Astrocyte of the spinal cord (primary cell): ENCODE measurements at places on chromosomes 6 and 20.
A peak's percentile ranks its signal among the peaks of the same experiment; 100 is the strongest.

DNA sequence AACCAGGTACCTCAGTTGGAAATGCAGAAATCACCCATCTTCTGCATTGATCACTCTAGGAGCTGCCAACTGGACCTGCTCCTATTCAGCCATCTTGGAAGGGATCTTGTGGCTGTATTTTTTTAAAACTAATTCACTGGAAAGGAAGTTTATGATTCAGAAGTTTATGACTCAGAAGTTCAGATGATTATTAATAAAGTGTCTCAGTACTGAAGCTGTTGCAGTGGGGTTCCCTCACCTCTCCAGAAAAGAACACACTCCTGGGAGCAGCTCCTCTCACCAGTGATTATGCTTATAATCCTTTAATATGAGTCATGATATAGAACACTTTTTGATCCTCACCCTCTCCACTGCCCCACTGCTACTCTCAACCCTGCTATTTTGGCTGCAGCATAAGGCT, 291.2 kb upstream of the HS3ST5 start:
- DNase-seq: no peak

- DNase-seq: no peak
Observed at GRCh38 chr6:16711546-16712254, 49.6 kb downstream of the ATXN1 start.

DNA sequence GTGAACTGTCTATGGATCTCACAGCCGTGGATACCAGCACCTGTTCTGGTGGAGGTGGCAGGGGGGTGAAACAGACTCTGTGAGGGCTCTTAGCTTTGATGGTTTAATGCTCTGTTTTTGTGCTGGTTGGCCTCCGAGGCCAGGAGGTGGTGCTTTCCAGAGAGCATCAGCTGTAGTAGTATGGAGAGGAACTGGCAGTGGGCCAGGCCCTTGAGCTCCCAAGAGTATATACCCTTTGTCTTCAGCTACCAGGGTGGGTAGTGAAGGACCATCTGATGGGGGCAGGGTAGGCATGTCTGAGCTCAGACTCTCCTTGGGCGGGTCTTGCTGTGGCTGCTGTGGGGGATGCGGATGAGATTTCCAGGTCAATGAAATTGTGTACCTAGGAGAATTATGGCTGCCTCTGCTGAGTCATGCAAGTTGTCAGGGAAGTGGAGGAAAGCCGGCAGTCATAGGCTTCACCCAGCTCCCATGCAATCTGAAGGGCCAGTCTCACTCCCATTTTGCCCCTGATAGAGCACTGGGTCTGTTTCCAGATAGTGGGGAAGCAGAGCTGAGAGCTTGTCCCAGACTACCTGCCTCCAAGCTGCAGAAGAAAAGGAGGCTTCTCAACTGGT, 102.7 kb upstream of the AHI1 start:
- no peak for DNase-seq

DNA sequence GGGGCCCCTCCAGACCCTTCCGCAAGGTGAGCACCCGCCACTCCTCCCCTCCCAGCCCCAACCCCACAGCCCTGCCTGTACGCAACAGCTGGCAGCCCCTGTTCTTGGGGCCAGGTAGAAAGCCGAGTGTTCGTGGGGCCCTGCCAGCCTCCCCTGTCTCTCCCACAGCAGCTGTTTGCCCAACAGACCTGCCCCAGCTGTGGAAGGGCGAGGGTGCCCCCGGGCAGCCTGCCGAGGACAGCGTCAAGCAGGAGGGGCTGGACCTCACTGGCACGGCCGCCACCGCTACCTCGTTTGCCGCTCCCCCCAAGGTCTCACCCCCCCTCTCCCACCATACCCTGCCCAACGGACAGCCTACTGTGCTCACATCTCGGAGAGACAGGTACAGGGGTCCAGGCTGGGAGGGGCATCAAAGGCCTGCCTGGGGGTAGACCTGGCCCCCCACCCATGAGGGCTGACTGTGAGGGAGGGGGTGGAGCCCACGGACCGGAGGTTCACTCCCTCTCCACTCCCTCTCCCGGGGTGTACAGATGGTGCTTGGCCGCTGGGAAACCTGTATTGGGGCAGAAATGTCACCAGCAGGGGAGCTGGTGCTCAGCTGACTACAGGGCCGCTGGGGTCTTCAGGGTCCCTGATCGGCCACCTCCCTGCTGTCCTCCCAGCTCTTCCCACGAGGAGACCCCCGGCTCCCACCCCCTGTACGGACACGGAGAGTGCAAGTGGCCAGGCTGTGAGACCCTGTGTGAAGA, 41.1 kb downstream of the FOXP4 start:
- DNase-seq: no peak

DNA sequence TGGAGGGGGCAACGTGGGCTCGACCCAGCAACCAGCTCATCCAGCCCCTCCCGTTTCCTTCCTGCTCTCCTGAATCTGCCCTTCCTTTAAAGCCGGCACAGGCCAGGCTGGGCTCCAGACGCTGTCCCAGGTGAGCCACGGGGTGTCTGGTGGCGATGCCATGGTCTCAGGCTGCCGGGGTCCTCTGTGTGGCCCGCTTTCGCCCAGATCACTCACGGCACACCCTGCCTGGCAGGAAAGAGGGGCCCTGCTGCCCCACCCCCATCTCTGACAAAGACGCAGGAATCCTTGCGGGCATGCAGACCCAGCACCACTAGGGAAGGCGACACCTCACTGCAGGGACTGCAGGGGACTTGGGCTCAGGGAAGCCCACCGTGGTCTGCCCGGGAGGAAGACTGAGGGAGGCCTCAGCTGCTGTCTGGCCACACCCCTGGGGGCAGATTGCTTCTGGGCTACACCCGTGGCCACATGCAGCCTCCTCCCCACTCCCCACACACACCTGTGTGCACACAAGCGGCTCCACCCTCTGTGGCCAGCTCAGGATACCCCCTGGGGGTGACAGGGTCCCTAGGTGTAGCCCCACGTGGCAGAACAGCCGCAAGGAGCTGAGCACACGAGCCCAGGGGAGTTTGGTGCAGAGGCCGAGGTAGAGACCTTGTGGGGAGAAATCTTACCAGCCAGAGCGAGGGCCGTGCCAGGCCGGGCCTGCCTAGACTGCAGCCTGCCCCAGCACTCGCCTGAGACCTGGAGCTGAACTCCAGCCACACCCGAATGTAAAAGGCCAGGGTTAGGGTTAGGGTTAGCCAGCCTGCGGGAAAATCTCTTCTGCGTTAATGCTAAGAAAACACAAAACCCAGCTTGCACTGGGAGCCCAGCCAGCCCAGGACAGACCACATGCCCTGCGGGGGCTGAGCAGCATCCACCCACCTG, 104.6 kb downstream of the DLL1 start:
- no peak for DNase-seq

DNA sequence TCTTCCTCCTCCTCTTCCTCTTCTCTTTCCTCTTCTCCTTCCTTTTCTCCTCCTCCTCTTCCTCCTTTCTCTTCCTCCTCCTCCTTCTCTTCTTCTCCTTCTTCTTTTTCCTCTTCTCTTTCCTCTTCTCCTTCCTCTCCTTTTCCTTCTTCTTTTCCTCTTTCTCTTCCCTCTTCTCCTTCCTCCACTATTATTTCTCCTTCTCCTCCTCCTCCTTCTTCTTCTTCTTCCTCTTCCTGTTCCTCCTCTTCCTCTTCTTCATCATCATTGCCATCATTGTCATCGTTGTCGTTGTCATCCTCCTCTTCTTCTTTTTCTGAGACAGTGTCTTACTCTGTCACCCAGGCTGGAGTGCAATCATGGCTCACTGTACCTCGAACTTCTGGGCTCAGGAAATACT, 256.3 kb upstream of the SOX4 start:
- DNase-seq: no peak

DNA sequence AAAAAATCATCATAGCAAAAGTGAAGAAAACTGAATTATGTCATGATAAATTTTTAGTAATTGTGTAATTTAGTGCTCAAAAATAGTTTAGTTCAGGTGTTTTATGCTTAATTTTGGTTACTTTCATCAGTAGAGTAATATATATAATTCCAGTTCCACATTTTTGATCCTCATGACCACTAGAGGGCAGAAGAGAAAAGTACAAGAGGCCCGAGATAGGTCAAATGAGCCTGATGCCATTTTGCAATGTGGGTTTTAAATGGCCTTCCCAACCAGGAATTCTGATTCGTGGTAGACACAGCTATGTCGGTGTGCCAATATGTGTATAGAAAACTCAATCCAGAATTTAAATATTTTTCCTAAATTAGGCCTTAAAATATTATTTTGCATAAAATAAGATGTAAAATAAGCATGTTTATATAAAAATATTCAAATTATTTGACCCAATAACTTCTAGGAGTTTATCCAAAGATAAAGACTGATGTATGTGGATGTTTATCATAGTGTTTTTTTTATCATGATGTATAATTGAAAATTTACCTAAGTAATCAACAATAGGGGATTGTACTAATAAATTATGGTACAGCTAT, 159.7 kb upstream of the RPS6KA2 start:
- DNase-seq: peak; percentile 67

DNA sequence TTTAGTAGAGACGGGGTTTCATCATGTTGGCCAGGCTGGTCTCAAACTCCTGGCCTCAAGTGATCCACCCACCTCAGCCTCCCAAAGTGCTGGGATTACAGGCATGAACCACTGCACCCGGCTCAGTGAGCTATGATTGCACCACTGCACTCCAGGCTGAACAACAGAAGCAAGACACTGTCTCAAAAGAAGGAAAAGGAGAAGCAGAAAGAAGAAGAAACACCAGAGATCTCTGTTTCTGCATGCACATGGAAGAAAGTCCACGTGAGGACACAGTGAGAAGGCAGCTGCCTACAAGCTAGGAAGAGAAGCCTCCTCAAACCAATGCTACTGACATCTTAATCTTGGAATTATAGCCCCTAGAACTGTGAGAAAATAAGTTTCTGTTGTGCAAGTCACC, 16.0 kb downstream of the ECT2L start:
- DNase-seq: no peak

GRCh38 chr6:12582421-12583110, 134.0 kb upstream of the PHACTR1 start:
- no peak for DNase-seq

GRCh38 chr6:42154461-42155209, 12.2 kb upstream of the C6orf132 start:
- DNase-seq: no peak

DNA sequence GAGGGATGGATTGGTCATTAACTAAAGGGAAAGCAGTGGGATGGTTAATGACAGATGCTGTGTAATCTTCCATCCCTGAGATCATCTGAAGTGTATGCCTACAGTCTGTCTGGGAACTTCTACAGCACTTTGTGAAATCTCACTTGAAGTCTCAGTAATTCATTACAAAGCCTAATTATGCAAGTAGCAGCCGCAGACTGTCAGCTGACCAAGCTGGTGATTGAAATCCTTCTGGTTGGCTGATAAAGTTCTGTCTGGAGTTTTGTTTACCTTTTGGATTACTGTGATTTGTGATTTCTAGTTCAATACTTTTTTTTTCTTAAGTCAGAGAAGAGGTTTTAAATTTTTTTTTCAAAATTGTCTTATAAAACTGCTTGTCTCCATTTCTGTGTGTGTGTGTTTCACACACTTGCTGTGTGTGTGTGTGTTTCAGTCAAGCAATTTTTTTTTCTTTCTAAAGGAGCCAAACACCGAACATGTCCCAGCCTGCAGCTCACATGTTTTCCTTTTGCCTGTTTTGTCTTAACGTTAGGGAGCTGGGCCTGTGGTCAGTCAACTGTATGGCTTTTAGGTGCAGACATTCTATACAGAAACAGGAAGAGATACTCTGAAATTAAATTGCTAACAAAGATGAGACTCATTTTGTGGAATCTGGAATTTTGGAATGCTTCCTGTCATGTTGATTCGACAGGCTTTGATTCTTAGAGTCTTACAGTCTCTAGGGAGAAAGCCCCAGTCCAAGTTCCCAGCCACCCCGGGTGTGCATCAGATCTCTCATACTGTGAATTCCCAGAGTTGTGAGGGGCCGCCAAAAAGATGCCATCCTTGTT, 28.5 kb upstream of the ADGRF4 start:
- peak; percentile 16 for DNase-seq

- DNase-seq: no peak
Observed at GRCh38 chr6:33023536-33023935, 14.1 kb upstream of the HLA-DOA start.

DNA sequence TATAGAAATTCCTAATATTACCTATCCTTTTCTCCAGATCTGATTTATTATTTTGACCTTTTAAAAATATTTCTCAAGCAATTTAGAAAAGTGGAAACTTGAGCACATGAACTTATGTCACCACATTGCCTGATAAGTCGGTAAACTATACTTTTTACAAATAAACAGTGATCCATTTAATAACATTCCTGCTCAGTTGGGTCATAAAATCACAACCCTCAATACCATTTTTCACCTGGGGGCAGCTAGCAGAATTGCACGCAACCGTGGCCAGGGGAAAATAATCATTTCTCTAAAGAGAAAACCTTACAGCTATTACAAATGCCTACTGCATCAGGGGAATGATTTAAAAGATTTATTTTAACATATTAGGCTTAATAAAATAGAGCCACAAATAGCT, 614.5 kb downstream of the PHF3 start:
- peak; percentile 10 for DNase-seq

GRCh38 chr6:145823328-145823944, 8.8 kb upstream of the FBXO30 start:
- DNase-seq: no peak

- no peak for DNase-seq
Observed at GRCh38 chr6:77816766-77817270, 164.0 kb downstream of the MEI4 start.

DNA sequence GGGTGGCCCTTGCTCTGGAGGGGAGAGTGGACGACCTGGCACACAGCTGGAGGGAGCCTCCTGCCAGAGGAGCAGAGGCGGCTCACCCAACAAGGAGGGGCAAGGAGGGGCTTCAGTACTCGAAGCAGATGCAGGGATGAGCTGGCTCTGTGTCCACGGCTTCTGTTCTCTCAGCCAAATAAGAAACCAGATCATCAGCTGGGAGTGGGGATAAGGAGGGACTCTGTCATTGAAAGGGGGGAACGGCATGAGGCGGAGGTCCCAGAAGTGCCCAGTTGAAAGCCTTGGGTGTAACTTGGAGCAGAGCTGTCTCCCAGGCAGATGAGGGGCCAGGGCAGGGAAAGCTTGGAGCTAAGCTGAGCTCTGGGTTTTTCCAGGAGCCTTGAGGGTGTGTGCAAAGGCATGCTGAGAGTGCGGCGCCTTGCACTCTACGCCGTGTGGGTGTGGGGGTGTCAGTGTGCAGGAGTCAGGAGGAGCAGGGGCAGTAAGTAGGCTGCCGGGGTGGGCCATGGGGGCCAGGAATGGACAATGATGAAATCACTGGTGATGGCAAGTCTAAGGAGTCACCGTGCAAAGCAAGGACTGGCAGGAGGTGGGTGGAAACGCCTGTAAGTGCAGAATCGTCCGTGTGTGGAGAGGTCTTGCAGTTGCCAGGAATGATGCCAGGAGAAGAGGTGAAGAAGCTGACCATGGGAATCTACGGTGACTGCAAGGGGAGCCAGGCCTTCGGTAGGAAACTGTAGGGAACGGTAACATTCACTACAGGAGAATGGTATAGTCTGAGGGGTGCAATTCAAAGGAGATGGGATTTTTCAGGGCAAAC, 85.4 kb upstream of the FOXQ1 start:
- DNase-seq: no peak

DNA sequence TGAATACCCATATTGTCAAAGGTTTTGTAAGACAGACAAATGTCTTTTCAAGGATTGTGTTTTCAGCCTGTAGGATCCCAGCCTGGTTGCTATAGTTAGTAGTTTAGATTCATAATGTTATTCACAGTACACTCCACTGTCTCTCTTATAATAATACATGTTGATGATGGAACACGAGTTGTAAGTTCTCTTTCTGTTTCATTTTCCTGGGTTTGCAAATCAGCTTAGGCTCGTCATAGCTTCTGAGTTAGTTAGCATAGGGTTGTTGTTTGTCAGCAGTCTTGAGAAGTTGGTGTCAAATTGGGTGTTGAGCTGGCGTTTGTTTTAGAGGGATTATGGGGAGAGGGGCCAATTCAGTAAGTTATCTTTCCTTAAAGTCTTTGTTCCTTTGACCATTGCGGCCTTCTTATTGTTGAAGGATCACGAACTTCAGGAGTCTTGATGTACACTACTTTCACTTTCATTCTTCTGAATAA, 45.8 kb downstream of the QKI start:
- DNase-seq: peak; percentile 80
